ENCODE measurements at places on chromosomes 5 and 9.

DNA sequence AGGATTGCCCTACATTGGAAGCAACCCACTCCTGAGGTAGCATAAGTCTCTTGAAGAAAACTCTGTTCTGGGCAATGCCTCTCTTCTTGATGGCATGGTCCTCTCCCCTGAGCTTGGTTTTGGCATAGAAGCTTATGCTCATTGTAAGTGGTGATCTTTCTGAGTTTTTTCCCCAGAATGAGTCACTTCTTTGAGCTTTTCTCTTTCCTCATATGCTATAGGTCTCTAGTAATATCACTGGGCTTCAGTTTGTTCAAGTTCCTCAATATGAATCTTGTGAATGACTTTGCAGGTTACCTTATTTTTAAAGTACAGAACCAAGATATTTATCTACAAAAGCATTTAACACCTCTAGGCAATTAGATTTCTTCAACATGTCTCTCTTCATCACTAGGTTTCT lies 76.5 kb upstream of the ATG10 start:
- DNase-seq, result no peak

- DNase-seq, result peak; percentile 49
These were observed 1.4 kb upstream of the GLRX start for GRCh38 chr5:95823738-95824609.

DNA sequence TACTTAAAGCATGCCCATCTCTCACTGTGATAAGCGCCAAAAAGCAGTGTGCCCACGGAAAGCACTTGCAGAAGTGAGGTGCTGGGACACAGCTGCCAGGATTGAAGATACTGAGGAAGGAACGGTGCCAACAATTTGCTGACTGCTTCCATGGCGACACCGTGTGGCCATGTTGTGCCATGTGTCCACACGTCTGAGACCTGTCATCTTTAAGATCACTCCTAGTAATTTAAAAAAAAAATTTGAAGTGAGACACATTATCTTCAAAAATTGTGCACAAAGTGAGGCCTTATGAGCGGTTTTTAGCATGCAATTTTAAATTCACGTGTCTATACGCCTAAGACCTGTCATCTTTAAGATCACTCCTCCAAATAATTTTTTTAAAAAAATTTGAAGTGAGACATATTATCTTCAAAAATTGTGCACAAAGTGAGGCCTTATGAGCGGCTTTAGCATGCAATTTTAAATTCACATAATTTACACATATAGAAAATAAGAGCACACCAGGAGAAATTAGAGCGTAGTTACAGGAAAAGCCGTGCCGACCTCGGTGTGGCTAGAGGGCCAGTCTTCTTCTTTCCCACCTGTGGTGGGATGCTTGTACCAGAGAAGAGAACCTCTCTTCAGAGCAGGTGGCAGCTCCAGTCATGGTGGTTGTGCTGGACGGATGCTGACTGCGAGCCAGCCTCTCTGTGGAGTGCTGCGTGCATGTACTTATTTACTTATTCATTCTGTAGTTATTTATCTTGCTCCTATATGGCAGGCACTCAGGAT lies 21.4 kb upstream of the FLT4 start:
- no peak for DNase-seq

DNA sequence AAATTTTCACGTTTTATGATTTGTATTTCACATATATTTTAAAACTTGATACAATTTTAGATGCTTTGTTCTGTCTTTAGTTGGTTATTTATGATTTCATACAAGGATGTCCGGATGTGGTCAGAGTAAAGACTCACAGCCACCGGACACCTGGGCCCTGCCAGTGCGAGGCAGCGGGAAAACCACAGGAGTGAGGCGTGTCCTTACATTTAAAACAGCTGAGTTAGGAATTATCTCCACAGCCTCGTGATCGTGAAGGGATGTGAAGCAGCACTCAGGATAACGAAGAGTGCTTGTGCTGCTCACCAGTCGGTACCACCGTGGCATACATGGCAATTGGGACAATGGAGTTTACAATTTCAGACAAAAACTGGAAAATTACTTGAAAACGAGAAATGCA lies 14.0 kb downstream of the SNX18 start:
- DNase-seq, result no peak

- no peak for DNase-seq
These were observed 280.7 kb downstream of the PRELID2 start for GRCh38 chr5:145554399-145554798.

DNA sequence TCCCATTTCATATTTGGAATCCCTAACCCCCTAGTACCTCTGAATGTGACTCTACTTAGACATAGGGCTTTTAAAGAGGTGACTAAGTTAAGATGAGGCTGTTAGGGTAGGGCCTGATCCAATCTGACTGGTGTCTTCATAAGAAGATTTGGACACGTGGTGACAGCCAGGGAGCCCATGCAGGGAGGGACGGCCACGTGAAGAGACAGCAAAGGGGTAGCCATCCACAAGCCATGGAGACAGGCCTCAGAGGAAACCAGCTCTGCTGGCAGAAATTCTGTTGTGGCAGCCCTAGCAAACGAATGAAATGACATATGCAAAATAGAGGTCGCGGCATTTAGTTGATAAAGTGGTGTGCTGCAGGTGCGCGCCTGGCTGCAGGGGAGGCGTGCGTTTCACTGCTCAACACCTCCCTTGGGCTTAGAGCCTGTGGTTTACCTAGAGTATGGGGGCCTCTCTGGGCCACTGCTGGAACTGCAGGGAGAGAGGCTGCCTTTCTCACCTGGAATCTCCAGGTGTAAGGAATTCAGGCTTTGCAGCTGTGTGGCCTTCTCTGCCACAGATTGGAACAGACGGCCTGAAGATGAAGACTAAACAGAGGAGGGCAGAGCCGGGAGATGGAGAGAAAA lies 7.1 kb upstream of the AFAP1L1 start:
- DNase-seq, result peak; percentile 45

DNA sequence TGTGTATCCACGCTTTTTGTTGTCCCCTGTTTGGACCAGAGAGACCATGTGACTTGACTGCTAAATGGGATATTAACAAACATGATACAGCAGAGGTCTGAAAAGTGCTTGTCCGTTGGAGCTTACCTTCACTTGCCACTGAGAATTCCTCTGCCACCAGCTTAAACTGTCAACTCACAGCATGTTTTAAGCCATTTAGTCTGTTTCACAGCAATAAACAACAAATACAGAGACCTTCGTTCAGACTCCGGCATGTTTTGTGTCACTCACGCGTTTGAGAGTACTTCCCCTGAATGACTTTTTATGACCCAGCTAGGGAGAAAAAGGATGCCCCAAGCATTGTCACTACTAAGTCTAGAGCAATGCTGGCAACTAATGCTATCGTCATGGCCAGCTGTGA lies 173.8 kb downstream of the PTPRD start:
- no peak for DNase-seq

Measured in activated CD4-positive, CD25-positive, alpha-beta regulatory T cell treated with anti-CD3 and anti-CD28 coated beads, Interleukin-2, amount 50 U/mL, for 72 hours (primary cell).